Activated CD8-positive, alpha-beta T cell treated with anti-CD3 and anti-CD28 coated beads for 36 hours (primary cell): ENCODE measurements at places on chromosomes 6 and 20. TPM values are rescaled to one million over a fixed set of nuclear protein-coding genes. Genes with fewer than 3 reads are reported as not detected.

The DSP gene
- 0.25 TPM for total RNA-seq

The COL21A1 gene
- total RNA-seq = not detected

The CDSN gene
- total RNA-seq = not detected

The OR2B6 gene
- total RNA-seq = not detected

The CABLES2 gene
- 4.5 TPM for total RNA-seq

The GLP1R gene
- 1.1 TPM for total RNA-seq

The FLRT3 gene
- not detected for total RNA-seq

The TXLNB gene
- 0.11 TPM for total RNA-seq

DNA sequence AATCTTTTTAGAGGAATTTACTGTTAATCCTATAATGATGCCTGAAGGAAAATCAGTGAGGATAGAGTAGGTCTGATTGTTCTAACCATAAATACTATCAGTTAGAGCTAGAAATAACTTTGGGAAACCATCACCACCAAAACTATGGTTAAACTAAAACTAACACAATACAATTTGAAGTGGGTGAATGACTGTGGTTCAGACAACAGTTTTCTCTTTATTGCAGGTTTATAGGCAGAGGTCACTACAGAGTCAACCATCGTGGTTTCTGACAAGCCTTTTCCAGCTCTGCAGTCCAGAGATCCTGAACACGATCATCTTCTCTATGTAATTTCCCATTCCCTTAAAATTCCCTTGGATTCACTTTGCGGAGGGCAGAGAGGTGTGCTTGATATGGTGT is 134.3 kb downstream of the IBTK start:
- no peak overlapping the region for H3K27ac ChIP-seq
- DNase-seq = no peak
- no peaks in the 10 kb centered on the region for H3K36me3 ChIP-seq
- H3K4me1 ChIP-seq = no peaks in the 10 kb centered on the region

DNA sequence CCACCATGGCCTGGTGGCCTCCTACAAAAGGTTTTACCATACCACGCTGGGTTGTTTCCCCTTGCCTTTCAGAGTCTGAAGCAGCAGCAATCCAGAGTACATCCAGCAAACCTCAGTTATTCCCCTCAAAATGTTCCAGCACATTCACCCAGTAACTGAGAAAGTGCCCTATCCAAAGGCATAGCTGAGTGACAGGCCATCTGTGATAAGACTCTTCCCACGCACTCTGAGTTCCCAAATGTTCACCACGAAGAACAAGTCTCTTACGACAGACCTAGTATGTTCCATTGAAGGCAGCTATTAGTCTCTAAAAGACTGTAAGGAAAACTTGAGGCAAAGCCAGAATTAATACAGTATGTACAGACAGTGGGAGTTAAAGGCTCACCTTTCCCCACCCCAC is 31.6 kb upstream of the C20orf144 start:
- H3K27me3 ChIP-seq = no peaks in the 10 kb centered on the region
- H3K27ac ChIP-seq = no peak overlapping the region
- H3K4me3 ChIP-seq = no peak overlapping the region

DNA sequence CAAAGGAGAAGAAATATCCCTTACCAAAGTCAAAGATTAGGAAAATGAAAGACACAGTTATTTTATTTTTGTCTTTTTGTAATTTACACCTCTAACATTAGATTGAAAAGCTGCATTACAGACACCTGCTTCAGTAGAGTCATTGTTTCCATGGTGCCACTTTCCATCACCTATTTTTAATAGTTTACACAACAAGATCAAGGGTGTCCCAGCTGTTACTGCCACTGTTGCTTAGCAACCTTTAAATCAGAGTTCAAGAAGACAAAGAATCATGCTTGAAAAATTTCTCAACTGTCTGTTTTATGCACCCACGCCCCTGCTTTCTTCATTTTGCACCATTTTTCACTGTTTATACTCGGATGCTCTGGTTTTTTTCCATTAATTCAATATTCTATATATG is 668.2 kb upstream of the GJE1 start:
- no peak overlapping the region for H3K4me3 ChIP-seq
- H3K27me3 ChIP-seq = no peaks in the 10 kb centered on the region
- DNase-seq = peak; percentile 6
- H3K27ac ChIP-seq = no peak overlapping the region
- no peaks in the 10 kb centered on the region for H3K36me3 ChIP-seq

- no peaks in the 10 kb centered on the region for H3K4me1 ChIP-seq
- H3K4me3 ChIP-seq = no peak overlapping the region
- H3K27me3 ChIP-seq = peaks cover 10% of the 10 kb centered on the region
These were observed 48.9 kb downstream of the SLC2A12 start for GRCh38 chr6:134003542-134003951.

DNA sequence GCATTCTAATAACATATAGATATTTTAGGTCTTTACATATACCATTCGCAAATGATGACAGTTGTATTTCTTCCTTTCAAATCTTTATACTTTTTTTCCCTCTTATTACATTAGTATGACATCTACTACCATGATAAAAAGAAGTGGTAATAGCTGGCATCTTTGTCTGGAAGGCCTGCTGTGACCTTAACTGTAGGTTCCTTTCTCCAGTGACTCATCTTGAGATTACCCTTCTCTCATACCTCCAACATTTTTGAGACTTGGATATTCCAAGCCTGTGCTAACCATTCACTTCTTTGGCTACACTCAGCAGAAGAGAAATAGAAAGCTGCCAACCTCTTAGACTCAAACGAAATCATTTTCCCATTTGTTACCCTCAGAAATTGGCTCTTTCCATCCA is 30.3 kb downstream of the ZKSCAN8 start:
- H3K27ac ChIP-seq = no peak overlapping the region
- H3K27me3 ChIP-seq = peaks cover 16% of the 10 kb centered on the region
- H3K4me3 ChIP-seq = no peak overlapping the region
- no peak for DNase-seq
- H3K36me3 ChIP-seq = no peaks in the 10 kb centered on the region

DNA sequence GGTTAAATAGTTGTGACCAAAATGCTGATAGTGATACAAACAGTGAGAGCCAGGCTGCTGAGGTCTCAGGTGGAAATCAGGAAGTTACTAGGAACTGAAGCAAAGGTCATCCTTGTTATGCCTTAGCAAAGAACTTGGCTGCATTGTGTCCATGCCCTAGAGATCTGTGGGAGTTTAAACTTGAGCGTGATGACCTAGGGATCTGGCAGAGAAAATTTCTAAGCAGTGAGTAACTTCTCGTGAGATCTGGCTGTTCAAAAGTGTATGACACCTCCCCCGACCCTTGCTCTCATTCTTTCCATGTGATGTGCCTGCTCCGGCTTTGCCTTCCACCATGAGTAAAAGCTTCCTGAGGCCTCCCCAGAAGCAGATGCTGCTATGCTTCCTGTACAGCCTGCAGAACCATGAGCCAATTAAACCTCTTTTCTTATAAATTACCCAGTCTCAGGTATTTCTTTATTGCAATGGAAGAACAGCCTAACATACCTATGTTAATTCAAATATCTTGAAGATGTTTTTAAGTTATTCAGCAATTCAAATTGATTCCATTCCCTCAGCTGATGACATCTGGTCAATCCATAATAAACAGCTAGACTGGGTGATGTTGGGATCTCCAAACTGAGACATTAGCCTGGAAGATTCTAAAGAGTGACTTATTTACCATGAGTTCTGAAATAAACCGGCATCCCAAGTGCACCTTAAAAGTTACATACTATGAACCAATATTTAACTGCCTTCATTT is 33.8 kb downstream of the KIF16B start:
- no peaks in the 10 kb centered on the region for H3K36me3 ChIP-seq
- peaks cover 2% of the 10 kb centered on the region for H3K4me1 ChIP-seq
- DNase-seq = no peak
- no peaks in the 10 kb centered on the region for H3K27me3 ChIP-seq
- H3K4me3 ChIP-seq = no peak overlapping the region

- DNase-seq = no peak
- H3K27ac ChIP-seq = no peak overlapping the region
- peaks cover 11% of the 10 kb centered on the region for H3K4me1 ChIP-seq
These were observed 79.0 kb downstream of the PPP1R3G start for GRCh38 chr6:5164092-5164491.

GRCh38 chr20:47765271-47765670 is 20.0 kb downstream of the SULF2 start:
- H3K4me1 ChIP-seq = no peaks in the 10 kb centered on the region
- H3K36me3 ChIP-seq = no peaks in the 10 kb centered on the region
- peaks cover 3% of the 10 kb centered on the region for H3K27me3 ChIP-seq
- H3K4me3 ChIP-seq = no peak overlapping the region
- H3K27ac ChIP-seq = no peak overlapping the region
- no peak for DNase-seq

DNA sequence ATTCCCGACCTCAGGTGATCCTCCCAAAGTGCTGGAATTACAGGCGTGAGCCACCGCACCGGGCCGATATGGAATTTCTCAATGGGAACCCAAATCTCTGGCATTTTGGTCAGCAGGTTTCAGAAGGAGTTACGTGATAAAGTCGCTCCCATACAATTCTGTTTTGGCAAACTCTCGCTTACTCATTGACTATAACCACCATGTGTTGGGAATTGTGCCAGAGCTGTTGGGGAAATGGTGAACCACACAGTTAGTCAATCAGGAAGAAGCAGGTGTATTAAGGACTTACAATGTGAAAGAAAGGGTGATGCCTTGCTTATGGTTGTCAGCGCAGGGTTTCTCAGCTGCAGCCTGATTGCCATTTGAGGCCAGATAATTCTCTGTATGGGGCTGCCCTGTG is 410.5 kb downstream of the QKI start:
- peaks cover 5% of the 10 kb centered on the region for H3K27me3 ChIP-seq
- H3K27ac ChIP-seq = no peak overlapping the region
- H3K4me3 ChIP-seq = no peak overlapping the region
